ENCODE measurements at places on chromosomes 13 and 19. TPM values are rescaled to one million over a fixed set of nuclear protein-coding genes. Genes with fewer than 3 reads are reported as not detected.

- no peaks in the 10 kb centered on the region for H3K27me3 ChIP-seq
- no peaks in the 10 kb centered on the region for H3K36me3 ChIP-seq
- no peak overlapping the region for H3K27ac ChIP-seq
- no peak overlapping the region for H3K4me3 ChIP-seq
- no peaks in the 10 kb centered on the region for H3K4me1 ChIP-seq
- DNase-seq: no peak
Measured at GRCh38 chr13:83765796-83766195, 116.5 kb downstream of the SLITRK1 start.

CDX2 gene
- 27.7 TPM for polyA plus RNA-seq

GRCh38 chr19:4555657-4556561 is 3.6 kb downstream of the SEMA6B start:
- H3K36me3 ChIP-seq: no peaks in the 10 kb centered on the region
- no peaks in the 10 kb centered on the region for H3K4me1 ChIP-seq
- H3K27me3 ChIP-seq: no peaks in the 10 kb centered on the region
- no peak overlapping the region for H3K4me3 ChIP-seq
- no peak overlapping the region for H3K27ac ChIP-seq

NPAS1 gene
- 11.1 TPM for polyA plus RNA-seq

DNA sequence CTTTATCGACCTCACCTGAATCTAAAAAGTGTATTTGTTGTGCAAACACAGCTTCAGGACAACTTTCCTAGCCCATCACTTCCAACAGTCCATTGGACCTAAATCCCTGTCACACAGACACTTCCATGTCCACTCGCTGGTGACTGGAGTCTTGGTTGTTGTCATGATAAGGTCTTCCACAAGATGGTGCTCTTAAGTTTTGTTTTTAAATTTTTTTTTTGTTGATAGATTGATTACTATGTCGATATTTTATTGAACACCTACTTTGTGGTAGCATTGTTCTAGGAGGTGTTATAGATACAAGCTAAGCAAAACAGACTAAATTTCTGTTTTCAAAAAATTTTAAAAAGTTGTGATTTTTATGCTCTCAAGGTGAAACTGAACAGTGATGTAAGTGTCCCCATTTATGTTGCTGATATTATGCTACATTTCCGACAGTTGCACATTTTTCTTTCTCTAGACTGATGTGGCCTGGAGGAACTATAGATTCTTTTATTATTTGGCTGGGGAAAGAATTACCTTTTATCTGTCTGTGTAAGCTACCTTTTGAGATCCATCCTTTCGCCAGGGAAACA is 8.1 kb upstream of the ERICH6B start:
- H3K27ac ChIP-seq: no peak overlapping the region
- DNase-seq: no peak
- no peaks in the 10 kb centered on the region for H3K4me1 ChIP-seq
- no peaks in the 10 kb centered on the region for H3K27me3 ChIP-seq
- no peaks in the 10 kb centered on the region for H3K36me3 ChIP-seq
- no peak overlapping the region for H3K4me3 ChIP-seq

GRCh38 chr13:58698531-58698930 is 1067.0 kb downstream of the PCDH17 start:
- no peak overlapping the region for H3K27ac ChIP-seq
- H3K4me3 ChIP-seq: no peak overlapping the region
- H3K36me3 ChIP-seq: no peaks in the 10 kb centered on the region
- no peak for DNase-seq
- H3K4me1 ChIP-seq: no peaks in the 10 kb centered on the region
- no peaks in the 10 kb centered on the region for H3K27me3 ChIP-seq

GAPDHS gene
- not detected for polyA plus RNA-seq

DNA sequence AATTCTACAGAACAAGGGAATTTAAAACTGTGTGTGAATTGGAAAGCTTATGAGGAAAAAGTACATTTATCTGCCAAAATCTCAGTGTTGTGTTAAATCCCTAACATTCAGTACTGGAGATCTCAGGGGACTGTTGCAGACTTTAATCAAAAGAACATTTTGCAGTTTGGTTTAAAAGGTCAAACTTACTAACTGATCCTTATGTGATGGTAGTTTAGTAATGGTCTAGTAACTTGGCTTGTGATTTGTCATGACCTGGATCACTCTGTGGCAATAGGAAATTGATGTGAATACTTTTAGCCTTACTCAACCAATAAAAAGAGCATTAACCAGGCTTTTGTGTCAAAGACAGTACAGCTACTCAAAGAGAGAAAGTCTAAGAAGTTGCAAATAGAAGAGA is 862.1 kb upstream of the MIR17HG start:
- H3K4me1 ChIP-seq: no peaks in the 10 kb centered on the region
- no peak for DNase-seq
- H3K36me3 ChIP-seq: no peaks in the 10 kb centered on the region
- H3K27me3 ChIP-seq: no peaks in the 10 kb centered on the region

DNA sequence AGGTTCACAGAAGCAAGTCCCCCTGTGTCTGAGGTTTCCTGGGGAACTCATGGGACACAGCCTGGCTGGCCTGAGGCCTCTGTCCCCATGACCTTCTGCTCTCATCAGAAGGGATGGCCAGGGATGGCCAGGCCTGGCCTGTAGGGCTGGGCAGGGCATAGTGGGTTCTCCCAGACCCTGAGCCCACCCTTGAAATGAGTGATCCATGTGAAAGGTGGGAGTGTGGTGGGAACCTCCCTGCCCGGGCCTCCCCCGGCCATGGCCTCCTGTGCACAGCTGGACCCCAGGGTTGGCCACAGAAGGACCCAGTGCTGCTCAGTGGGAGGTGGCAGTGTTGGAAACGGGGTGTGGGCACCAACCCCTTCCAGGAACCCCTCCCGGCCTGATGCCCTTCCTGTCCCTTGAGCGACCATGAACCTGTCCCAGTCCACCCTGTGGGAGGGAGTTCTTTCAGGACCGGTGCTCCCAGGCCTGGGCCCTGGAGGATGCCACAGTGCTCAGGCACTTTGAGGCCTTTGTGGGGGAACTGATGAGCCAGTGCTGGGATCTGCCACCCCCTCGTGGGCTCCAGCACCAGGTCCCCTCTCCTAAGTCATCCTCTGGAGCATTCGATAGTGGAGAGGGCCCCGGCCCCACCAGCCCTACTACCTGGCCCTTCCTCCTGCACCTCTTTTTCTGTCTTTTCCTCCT is 15.5 kb upstream of the ZNF14 start:
- H3K4me1 ChIP-seq: no peaks in the 10 kb centered on the region
- peak; percentile 52 for DNase-seq
- no peaks in the 10 kb centered on the region for H3K36me3 ChIP-seq
- no peaks in the 10 kb centered on the region for H3K27me3 ChIP-seq
- H3K4me3 ChIP-seq: no peak overlapping the region
- H3K27ac ChIP-seq: no peak overlapping the region

GJB2 gene
- polyA plus RNA-seq: 0.88 TPM

GRCh38 chr19:17235300-17235970 is 9.4 kb downstream of the OCEL1 start:
- H3K4me3 ChIP-seq: peak overlapping the region; percentile 43
- peak; percentile 86 for DNase-seq
- H3K27me3 ChIP-seq: no peaks in the 10 kb centered on the region
- H3K4me1 ChIP-seq: peaks cover 3% of the 10 kb centered on the region
- H3K27ac ChIP-seq: no peak overlapping the region

LAIR2 gene
- not detected for polyA plus RNA-seq

MZT1 gene
- 10.3 TPM for polyA plus RNA-seq

DNA sequence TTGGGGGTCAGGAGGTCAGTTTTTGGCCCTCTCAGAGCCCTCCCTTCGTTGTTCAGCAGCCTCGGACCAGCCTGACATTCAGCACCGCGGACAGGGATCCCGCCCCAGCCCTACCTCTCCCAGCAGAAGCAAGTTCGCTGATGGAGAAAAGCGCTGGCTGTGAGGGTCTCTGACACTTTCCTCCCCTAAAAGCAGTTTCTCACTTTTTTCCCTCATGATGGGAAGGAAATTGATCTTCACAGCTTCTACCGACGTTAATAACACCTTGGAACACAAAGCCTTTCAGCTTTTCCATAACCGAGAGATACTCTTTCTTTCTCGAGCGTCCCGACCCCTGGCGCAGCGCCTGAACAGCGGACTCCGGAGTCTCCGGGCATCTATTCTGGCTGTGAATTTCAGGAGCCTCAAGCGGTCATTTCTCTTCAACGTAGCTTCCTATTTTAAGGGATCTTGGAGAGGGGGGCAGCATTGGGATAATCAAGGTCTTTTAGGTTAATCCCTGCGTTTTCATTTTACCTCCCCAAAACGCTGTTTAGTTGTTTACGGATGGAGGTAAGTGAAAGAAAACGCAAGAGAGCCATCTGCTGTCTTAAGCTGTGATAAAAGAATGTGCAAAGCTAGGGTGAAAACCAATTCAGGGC is 467.2 kb downstream of the ITGBL1 start:
- H3K36me3 ChIP-seq: no peaks in the 10 kb centered on the region
- no peaks in the 10 kb centered on the region for H3K4me1 ChIP-seq
- DNase-seq: peak; percentile 47
- H3K27me3 ChIP-seq: peaks cover 1% of the 10 kb centered on the region

GRCh38 chr19:49864890-49865289 is 2.5 kb downstream of the PNKP start:
- H3K4me3 ChIP-seq: no peak overlapping the region
- no peaks in the 10 kb centered on the region for H3K27me3 ChIP-seq
- no peaks in the 10 kb centered on the region for H3K36me3 ChIP-seq

CEACAM4 gene
- polyA plus RNA-seq: not detected

GRCh38 chr13:31909864-31910551 is 121.6 kb upstream of the FRY start:
- H3K4me1 ChIP-seq: no peaks in the 10 kb centered on the region
- H3K27ac ChIP-seq: no peak overlapping the region
- DNase-seq: no peak

DNA sequence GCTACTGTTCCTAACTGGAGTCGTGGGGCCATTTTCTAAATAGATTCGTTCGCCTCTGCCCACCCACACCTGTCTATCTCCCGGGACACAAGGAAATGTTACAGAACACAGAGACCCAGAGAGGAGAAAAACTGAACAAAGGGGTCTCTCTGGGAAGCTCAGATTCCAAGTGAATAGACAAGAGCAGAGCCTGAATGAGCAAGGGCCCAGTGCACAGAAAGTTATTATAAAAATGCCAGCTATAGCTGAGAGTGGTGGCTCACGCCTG is 27.2 kb upstream of the FEM1A start:
- H3K4me3 ChIP-seq: no peak overlapping the region
- H3K27me3 ChIP-seq: no peaks in the 10 kb centered on the region
- no peaks in the 10 kb centered on the region for H3K36me3 ChIP-seq
- DNase-seq: no peak
- H3K4me1 ChIP-seq: no peaks in the 10 kb centered on the region
- no peak overlapping the region for H3K27ac ChIP-seq

GRCh38 chr19:1318678-1319471 is 33.2 kb downstream of the EFNA2 start:
- DNase-seq: no peak
- H3K27me3 ChIP-seq: no peaks in the 10 kb centered on the region
- no peaks in the 10 kb centered on the region for H3K36me3 ChIP-seq
- no peaks in the 10 kb centered on the region for H3K4me1 ChIP-seq
- no peak overlapping the region for H3K27ac ChIP-seq

DNA sequence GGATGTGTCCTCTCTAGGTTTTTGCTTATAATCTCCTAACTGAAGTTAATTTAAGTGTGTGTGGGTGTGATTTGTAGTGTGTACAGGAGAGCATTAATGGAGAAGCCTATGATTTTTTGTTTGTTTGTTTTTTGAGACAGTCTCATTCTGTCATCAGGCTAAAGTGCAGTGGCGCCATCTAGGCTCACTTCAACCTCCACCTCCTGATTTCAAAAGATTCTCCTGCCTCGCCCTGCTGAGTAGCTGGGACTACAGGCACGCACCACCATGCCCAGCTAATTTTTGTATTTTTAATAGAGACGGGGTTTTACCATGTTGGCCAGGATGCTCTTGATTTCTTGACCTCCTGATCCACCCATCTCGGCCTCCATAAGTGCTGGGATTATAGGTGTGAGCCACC is 20.6 kb downstream of the ZNF701 start:
- DNase-seq: no peak
- H3K36me3 ChIP-seq: no peaks in the 10 kb centered on the region
- no peak overlapping the region for H3K27ac ChIP-seq
- no peak overlapping the region for H3K4me3 ChIP-seq

CD209 gene
- 3.1 TPM for polyA plus RNA-seq

- H3K27ac ChIP-seq: no peak overlapping the region
- H3K4me1 ChIP-seq: no peaks in the 10 kb centered on the region
- DNase-seq: no peak
- no peaks in the 10 kb centered on the region for H3K27me3 ChIP-seq
- H3K4me3 ChIP-seq: no peak overlapping the region
Measured at GRCh38 chr13:95924389-95924994, 128.7 kb downstream of the UGGT2 start.

- H3K27me3 ChIP-seq: no peaks in the 10 kb centered on the region
- DNase-seq: no peak
- H3K4me3 ChIP-seq: no peak overlapping the region
- no peak overlapping the region for H3K27ac ChIP-seq
- no peaks in the 10 kb centered on the region for H3K36me3 ChIP-seq
- no peaks in the 10 kb centered on the region for H3K4me1 ChIP-seq
Measured at GRCh38 chr19:16585808-16586476, 13.7 kb upstream of the SLC35E1 start.

- no peak for DNase-seq
- H3K36me3 ChIP-seq: no peaks in the 10 kb centered on the region
- H3K4me1 ChIP-seq: no peaks in the 10 kb centered on the region
Measured at GRCh38 chr13:94813920-94814475, 101.7 kb upstream of the SOX21 start.

ATP8A2 gene
- not detected for polyA plus RNA-seq

GRIK5 gene
- 3.5 TPM for polyA plus RNA-seq

GRCh38 chr13:69199664-69200063 is 908.0 kb upstream of the ATXN8OS start:
- no peak for DNase-seq
- H3K4me1 ChIP-seq: no peaks in the 10 kb centered on the region
- H3K27ac ChIP-seq: no peak overlapping the region
- H3K4me3 ChIP-seq: no peak overlapping the region
- H3K27me3 ChIP-seq: no peaks in the 10 kb centered on the region
- H3K36me3 ChIP-seq: no peaks in the 10 kb centered on the region

- H3K4me1 ChIP-seq: no peaks in the 10 kb centered on the region
- H3K4me3 ChIP-seq: no peak overlapping the region
- H3K36me3 ChIP-seq: no peaks in the 10 kb centered on the region
- H3K27ac ChIP-seq: no peak overlapping the region
Measured at GRCh38 chr19:4868286-4868834, 893 bp upstream of the PLIN3 start.

All from aorta (tissue), 5 donors.